ENCODE measurements at places on chromosomes 16 and 17.

DNA sequence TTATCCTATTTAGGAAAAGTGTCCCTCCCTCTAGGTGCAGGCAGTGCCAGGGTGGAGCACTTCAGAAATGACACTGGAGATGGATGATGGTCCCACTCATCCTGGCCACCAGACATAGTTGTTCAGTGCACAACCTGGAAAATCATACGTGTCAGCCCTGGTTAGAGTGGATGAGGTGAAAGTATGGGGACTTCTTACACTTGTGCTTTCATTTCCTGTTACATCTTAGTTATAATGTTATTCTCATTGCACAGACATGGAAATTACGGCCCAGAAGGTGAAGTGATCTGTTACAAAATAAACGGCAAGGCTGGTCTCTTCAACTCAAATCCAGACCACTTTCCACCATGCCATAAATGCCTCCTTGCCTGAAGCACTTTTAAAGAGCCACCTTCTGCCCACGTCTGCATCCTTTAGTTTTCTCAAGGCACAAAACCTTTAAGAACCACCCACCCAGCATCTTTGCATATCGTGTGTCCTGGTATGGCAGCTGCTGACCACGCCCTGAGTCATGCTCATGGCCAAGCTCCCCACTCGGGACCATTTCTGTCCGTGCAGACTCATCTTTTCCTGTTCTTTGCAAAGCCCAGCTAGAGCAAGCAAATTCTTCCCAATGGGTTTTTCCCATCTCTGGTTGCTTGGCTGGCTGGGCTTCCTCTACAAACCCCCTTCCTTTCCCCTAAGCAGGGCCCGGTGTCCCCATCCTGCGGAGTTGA, 22.4 kb downstream of the TBC1D3B start:
- no peak for DNase-seq

DNA sequence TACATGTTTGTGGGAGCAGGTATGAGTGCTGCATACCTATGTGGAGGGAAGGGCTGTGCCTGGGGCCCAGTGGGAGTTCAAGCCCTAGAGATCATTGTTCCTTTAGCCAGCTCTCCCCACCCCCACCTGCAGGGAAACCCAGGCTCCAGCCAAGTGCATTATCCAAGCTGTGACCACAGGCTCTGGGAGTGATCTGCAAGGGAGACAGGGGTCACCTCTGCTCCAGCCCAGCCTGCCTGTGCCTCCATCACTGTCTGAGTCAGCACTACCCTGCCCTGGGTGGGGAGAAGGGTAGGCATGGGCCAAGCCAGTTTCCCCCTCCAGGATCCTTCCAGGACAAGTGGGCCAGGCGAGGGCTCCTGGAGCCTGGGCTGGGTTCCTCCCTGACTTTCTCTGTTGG, 32.1 kb upstream of the SBK1 start:
- no peak for DNase-seq

- DNase-seq: no peak
These were observed 81.4 kb downstream of the GRIN2A start for GRCh38 chr16:10100829-10101228.

GRCh38 chr17:43986225-43986981, 18.0 kb upstream of the NAGS start:
- peak; percentile 28 for DNase-seq

DNA sequence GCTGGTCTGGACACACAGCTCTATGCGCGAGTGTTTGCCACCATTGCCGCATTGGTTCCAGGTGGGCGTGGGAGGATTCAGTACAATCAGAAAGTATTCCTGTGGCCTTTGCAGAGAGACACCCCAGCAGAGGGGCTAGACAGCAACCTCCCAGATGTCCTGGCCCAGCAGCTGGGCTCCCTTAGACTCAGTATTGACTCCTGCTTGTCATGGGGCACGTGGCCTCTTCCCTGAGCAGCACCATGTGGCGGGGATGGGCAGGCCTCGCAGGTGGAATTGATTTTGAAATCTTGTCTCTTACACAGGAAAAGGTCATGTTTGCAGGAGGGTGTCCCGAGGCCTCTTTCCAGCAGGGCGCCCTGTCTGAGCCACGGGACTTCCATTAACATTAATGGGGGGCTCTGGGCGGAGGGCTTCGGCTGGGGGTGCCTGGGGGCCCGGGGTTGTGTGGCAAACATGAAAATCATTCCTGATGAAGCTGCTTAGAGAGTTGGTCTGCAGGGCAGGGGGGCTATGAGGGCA, 96.4 kb downstream of the C16orf78 start:
- no peak for DNase-seq

GRCh38 chr17:10802496-10803284, 1.2 kb downstream of the TMEM238L start:
- DNase-seq: no peak

- no peak for DNase-seq
These were observed 12.3 kb downstream of the FOXL1 start for GRCh38 chr16:86590501-86591144.

GRCh38 chr17:77666881-77667395, 291.6 kb upstream of the TNRC6C start:
- no peak for DNase-seq

DNA sequence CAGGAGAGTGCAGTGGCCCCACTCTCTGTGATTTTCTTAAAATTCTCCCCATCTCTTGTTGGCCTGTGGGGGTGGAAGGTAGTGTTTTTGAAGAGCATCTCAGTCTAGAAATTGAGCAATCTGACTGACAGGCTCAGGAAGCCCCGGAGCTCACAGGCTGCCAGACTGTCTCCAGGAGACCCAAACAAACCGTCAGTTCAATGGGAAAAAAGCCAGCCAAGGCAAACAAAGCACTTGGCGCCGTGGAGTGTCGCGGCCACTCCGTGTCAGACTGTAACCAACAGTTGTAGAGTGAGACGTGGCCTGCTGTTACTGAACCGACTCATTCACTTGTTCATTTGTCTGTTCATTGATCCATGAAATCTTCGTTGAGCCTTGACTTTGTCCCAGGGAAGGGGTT, 33.7 kb downstream of the RGS9 start:
- no peak for DNase-seq

GRCh38 chr16:75225092-75225491, 6.3 kb downstream of the CTRB1 start:
- DNase-seq: no peak

GRCh38 chr17:49035470-49036269, 38.5 kb downstream of the IGF2BP1 start:
- peak; percentile 85 for DNase-seq

- no peak for DNase-seq
These were observed 66.9 kb upstream of the SDK2 start for GRCh38 chr17:73711184-73711583.

DNA sequence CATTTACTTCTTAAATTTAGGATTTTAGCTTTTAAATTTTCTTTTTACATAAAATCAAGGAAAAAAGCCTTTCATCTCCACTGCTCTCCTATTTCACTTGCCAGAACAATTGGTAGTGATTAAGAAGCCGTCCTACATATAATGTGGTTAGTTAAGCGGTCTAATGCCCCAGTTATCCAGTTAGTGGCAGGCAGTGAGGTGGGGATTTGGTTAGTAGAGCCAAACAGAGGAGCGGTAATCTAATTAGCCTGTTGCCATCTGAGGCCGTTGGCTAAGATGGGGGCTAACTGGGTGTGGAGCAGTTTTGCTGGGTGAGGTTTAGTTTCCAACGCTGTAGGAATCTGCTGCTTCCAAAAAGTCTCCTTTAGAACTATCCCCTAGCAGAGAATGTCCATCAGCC, 22.4 kb downstream of the SNX11 start:
- no peak for DNase-seq

GRCh38 chr16:23608194-23608593, 12.1 kb upstream of the NDUFAB1 start:
- no peak for DNase-seq

DNA sequence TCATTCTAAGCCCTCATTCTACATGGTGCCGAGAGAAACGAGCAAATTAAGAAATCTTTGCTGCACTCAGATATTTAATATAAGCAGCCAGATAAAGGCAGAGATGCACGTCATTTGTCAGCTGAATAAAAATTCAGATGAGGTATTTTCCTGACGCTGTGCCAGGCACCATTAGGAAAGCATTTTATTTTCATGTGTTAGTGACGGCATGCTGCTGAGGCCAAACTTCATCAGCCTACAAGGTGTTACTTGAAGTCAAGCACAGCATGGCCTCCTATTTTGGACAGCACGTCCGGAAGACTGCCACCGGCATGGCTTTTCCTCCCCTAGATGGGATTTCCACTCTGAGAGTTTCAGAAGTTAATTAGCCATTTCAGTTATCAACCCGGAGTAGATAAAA, 70.3 kb downstream of the IRX3 start:
- no peak for DNase-seq

GRCh38 chr16:84959784-84960417, 51.4 kb downstream of the ZDHHC7 start:
- DNase-seq: no peak
